ENCODE measurements at places on chromosomes 3 and 15.

DNA sequence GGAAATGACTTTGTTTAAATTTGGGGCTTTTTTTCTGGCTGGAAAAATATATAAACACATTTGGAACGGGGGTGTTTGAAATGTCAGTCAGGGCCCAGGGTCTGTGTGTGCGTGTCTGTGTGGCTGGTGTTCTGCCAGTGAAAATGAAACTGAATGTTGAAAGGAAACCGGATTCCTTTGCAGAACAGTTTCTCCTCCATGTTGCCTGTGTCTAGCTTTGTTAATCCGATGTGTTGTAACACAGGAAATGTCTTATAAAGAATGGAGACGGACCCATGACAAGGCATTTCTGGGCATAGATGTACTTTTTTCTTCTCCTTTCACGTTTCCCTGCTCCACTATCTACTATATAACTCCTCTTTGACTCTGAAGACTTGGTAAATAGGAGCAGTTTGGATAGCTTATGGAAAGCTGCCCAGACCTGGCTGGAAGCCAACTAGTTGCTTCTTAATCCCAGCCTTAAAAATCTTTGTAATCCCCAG, 2.8 kb downstream of the SQOR start:
- DNase-seq: peak; percentile 63

DNA sequence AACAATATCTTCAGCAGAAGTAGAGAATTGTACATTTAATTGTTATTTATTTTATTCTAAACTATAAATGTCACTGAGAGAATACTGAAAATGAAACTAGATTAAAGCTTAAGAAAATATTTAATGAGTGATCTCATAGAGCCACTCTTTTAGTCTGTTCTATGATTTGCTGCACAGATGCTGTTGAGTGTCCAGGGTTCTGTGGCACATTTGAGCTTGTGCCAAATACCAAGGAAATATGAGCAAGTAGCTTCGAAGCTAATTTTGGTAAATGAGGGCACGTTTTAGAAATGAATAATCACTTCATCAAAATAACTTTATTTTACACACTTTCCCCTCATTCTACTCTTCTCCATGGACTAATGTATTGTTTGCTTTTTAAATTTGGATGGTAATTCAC, 53.6 kb upstream of the THRB start:
- DNase-seq: no peak

DNA sequence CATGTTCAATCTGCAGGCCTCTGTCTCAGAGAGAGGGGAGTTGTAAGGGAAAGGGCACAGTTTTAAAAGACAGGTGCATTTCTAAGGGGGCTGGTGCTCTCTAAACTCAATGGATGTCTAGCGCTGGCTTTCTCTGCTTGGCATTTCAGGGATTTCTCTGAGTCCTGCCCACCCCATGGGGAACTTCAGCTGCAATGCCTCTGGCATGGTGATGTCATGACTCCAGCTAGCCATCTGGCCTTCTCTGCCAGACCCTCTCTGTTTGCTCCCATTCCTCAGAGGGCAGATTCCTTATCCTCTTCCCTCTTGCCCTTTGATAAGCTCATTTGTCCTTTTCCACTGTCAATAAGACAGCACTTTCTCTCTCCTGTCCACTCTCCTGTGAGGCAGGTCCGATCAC, 40.8 kb downstream of the RPLP1 start:
- DNase-seq: no peak

DNA sequence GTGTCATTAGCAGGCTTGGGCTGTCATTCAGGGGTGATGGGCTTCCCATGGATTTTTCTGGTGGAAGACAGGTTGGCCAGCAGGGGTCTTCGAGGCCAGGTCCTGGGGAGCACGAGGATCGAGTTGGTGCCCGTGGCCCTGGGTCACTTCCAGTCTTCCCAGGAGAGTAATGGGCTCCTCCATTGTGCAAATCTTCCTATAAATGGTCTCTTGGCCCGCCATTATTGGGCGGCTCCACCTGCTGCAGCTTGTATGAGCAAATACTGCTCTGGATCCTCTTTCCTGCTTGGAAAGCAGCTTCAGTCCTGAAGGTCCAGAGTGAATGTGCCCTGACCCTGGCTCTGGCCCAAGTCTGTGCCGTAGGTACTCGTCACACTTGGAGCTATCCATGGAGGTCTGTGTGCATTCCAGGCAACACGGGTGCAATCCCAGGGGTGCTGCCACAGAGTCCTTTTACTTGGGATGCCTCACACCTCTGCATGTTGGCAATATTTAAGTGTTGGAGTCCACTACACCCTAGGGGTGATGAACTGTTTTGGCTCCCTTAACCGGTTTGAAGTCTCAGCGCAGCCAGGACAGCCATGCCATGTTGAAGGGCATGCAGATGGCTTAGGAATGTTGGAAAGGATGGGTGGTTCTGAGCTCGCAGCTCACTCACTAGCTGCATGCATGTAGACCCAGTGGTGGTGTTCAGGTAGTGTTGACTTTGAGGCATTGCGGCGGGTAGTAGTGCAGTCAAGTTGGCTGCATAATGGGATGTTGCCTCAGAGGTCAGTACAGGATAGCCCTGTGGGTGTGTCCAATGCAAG, 97.6 kb downstream of the SNRPN start:
- no peak for DNase-seq

- peak; percentile 67 for DNase-seq
Observed at GRCh38 chr3:126472277-126473006, 3.2 kb downstream of the ZXDC start.

All from urinary bladder (tissue), 4 donors.